ENCODE measurements at places on chromosomes 4 and X.

- no peak for DNase-seq
Measured at GRCh38 chrX:9327747-9328145, 137.1 kb upstream of the TBL1X start.

GRCh38 chrX:48854898-48855297 lies 19.5 kb upstream of the PCSK1N start:
- DNase-seq = no peak

GRCh38 chrX:85419293-85419692 lies 39.8 kb upstream of the POF1B start:
- no peak for DNase-seq

GRCh38 chrX:122777766-122778165 lies 406.3 kb upstream of the GRIA3 start:
- DNase-seq = no peak

DNA sequence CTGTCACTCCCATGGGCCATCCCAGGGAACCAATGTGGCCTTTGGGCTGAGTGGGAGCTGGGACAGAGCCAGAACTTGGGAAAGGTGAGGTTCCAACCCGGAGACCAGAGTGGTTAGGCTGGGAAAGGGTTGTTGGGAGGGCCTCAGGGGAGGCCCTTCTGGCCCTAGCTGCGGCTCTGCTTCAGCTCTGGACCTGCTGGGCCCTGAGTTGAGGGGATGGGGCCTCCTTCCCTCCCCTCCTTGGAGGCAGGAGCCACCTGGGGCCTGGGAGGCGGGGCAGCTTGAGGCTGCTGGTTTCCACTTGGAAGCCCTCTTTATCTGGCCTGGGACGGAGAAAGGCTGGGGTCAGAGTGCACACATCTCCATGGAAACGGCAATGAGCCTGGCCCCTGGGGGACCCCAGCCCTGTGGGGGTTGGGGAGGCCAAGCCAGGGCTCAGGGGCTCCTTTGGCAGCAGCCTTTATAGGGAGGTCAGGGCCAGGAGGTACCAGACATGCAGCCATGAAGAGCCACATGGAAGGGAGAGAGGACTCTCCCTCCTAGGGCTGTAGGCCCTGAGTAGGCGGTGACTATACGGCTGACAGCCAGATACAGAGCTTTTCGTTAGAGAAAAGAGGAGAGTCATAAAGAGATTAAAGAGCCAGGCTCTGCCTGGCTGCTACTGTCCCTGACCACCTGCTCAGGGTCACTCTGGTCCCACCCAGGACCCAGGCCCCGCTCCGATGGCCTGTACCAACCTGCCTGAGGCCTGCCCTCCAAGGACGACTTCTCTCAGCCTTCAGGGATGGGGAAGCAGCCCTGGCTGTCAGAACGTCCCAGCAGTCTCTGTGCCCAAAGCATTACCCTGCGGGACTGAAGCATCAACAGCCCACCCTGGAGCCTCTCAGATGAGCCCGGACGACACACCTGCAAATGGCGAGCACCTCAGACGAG lies 6.9 kb upstream of the NSD2 start:
- DNase-seq = no peak

DNA sequence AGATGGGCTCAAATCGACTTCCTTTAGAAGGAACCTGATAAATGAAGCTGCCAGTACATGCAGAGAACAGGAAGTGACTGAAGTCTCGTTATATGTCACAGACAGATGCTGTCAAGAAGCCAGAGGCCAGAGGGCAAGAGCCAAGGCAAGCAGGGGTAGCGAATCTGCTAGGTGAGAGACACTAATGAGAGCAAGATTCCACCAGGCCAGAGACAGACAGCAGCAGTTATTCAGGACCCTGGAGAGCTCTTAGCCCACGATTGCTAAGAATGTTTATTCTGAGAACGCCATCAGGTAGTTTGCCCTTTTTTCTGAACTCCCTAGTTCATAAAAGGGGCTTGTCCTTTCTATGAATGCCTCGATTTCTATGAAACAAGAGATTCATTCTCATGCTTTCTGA lies 73.7 kb downstream of the BEND2 start:
- DNase-seq = no peak

DNA sequence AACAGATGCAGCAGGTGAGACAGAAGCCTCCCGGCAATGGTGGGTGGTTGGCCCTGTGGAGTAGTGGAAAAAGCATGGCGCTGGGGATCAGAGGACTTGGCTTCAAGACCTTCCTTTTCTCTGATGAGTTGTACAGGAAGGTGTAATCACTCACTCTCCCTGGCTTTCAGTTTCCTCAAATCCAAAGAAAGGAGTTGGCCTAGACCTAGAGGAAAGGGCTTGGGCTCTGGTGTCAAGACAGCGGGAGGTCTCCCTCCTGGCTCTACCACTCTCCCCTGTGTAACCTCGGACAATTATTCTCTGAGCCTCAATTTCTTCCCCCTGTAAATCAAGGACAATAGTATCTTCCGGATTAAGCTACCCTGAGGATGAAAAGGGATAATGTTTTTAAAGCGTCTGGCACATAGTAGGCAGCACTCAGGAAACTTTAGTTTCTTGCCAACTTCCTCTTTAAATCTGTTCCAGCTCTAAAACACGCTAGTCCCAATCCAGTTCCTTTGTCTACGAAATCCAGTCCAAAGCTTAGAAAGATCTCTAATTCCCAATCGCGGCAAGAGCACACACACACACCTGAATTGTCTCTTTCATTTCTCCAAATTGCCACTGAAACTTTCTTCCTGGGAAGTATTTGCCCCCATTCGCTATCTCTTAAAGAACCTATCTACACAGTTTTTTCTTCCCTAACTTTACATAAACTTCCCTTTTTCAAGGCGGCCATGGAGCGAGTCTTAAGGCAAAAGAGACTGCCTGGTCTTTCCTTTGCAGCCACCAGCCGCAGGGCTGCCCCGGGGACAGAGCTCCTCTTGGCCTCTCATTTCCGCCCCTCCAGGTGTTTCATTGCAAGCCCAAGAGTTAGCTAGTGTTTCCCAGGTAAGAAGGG lies 29.9 kb upstream of the GPC4 start:
- DNase-seq = no peak

GRCh38 chr4:55326629-55327028 lies 19.4 kb upstream of the SRD5A3 start:
- DNase-seq = no peak

DNA sequence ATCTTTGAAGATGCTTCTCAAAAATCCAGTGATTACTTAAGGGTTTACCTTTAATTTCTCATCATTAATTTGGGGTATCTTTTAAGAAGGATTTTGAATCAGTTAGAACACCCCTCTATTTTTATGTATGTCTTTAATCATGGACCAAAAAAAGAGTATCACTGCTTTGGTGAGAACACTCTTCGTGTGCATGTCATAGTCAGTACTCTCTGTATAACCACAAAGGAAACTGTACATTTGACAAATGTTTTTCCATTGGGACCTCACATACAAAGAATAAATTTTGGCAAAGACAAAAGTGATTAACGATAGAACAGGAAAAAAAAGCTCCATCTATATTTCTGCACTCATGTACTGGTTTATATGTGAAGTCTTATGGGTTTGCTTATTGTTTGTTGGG lies 31.3 kb downstream of the FAM241A start:
- no peak for DNase-seq

DNA sequence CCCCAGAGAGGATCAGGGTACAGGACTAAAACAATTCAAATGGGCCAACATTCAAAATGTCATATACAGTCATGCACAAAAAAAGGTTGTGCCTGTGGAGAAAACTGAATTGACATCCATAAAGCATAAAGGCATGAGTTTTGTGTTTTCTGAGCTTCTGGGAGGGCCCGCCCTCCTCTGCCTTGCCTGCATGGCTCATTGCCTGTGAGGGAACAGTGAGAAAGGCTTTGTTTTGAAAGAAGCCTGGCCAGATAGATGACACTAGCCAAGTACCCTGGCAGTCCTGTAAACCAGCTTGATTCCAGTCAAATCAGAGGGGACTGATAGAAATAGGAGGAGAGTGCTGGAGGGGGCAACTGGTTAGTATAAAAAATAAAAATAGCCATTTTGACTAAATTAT lies 194.3 kb downstream of the KIT start:
- DNase-seq = no peak

DNA sequence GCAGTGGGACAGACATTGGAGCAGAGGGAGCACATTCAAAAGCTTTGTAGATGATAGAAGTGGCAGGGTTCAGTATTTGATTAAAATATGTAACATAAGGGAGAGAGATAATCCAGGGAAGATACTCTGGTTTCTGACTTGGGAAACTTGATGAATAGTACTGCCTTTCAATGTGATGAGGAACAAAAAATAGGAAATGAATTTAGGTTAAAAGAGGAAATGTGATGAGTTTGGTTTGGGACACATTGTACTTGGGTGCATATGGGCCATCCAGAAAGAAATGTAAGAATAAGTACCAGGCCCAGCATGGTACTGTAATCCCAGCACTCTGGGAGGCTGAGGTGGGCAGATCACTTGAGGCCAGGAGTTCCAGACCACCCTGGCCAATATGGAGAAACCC lies 20.9 kb upstream of the NDNF start:
- DNase-seq = no peak

- DNase-seq = no peak
Measured at GRCh38 chr4:144189121-144189520, 48.6 kb upstream of the GYPA start.

- DNase-seq = peak; percentile 5
Measured at GRCh38 chr4:77734928-77735327, 84.2 kb downstream of the CNOT6L start.

DNA sequence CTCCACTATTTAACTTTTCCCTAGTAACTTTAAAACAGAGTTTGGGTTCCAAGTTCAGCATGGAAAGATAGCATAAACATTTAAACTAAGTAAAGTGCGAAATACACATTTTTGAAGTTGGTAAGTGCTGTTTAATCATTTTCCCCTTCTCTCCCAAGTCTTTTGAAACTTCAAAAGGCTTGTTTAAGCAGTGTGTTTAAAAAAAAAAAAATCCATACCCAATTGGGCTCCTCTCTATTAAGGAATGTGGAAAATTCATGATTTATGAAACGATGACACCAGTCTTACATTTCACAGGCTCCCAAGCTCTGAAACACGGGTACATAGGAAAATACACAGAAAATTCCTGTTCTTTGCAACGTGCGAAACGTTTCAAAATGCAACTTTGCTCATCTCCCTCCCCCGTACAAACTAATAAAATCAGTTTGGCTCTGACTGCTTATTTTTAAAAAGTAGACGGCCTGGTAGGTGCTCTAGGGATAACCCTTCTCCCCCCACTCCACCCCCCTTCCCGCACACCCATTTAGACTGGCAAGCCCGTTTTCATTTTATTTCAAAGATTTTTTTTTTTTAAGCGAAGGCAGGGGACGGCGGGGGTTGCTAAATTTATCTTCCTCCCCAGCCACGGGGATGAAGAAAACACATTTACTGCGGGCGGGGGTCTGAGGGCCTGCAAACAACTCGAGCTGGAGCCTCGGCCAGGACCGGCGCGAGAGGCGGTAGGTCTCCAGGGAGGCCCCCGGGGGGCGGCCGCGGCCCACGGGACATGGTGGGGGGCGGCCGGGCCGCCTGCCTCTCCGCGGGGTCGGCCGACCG lies 786 bp upstream of the ZFX start:
- no peak for DNase-seq

Measured in stimulated activated CD8-positive, alpha-beta memory T cell treated with anti-CD3 and anti-CD28 coated beads, Interleukin-15, amount 100 ng/mL, for 48 hours (primary cell).